ENCODE measurements at places on chromosomes 1 and 21.

- DNase-seq: no peak
These were observed 81.0 kb upstream of the LRRC8D start for GRCh38 chr1:89739844-89740216.

DNA sequence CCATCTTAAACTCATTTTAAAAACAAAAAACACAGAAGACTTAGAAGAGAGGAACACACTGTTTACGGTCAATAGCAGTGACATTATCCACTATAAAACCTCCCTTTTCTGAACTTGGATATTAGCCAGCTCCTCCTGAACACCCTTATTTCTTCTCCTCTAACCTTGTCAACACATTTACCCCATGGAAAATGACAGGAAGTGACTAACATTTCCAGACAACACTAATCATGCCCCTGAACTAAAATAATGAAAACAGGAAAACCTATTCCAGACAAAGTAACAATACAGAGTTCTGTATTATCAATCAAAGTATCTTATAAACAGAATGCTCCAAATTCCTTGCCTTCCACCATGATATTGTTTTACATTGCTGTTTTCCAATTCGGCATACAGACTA is 45.3 kb downstream of the PALMD start:
- no peak for DNase-seq

DNA sequence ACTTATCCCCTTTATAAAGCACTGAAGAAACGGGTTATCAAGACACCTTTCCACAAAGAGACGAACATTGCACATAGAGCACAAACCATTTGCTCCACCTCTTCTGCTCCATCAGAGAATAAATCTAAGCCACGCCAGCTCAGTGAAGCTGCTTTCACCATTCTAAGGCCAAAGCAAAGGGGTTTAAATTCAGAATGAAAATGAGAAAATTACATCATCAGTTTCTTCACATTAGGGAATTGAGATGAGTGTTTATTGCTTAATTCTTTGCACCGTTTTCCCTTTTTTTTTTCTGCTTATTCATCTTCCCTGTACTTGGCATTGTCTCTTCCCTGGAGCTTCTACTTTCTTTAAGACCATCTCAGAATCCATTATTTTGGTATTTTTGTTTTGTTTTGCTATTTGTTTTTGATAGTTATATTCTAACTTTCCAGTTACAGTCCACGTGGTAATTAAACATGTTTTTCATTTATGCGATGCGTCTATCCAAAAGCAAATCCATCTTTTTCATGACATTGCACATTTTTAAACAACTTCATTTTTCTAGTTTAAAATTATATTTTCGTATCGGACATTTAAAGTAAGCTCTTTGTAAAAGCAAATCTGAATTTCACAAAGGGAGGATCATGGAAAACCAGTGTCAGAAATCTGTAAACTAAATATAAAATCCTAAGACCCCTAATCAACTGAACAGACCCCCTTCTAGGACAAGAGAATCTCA is 1.9 kb upstream of the OR2T34 start:
- no peak for DNase-seq

DNA sequence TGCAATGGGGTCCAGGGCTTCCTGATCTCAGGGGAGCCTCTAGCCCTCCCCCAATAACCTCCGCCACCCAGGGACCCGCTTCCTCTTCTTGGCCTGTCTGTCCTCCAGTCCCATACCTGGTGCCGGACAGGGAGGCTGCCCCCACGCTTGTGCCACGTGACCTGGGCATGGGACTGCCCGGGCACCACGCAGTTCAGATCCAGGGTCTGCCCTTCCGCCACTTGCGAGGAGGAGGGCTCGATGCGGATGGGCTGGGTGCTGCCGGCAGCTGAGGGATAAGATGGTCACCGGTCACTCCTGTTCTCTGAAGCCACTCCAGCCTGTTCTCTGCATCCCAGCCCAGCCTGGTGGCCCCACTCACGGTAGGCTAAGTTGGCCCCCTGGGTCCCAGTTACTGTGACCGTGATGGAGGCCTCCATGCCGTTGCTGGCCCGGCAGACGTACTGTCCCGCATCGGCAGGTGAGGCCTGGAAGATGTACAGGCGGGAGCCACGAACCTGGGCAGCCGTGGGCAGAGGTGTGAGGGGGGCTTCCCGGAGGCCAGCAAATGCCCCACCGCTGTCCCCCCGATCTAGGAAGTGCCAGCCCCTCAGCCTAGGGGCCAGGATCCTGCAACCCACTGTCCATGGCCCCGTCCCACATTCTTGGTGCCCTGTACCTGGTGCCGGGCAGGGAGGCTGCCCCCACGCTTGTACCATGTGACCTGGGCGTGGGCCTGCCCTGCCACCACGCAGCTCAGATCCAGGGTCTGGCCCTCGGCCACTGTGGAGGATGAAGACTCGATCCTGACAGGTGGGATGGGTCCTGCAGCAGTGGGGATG is 39.6 kb downstream of the LDLRAD2 start:
- no peak for DNase-seq

DNA sequence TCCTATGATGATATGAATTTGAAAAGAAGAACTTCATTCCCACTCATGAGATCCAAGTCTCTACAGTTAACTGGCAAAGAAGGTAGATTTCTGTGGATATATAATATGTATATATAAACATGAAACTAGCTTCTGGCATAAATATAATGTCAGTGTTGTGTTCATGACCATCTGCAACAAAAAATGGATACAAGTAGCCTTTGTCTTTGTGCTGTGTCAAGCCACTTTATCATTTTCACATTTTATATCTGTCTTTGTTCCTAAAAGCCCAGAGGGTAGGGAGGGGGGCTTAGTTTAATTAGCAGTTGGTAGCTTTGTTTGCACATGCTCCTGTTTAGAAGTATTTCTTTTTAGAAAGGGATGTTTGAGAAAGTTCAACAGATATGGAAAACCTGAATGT is 56.2 kb upstream of the FASLG start:
- DNase-seq: no peak

- no peak for DNase-seq
These were observed 51.1 kb upstream of the RBM15 start for GRCh38 chr1:110288111-110288510.
